ENCODE measurements at places on chromosomes 7 and 10.

GRCh38 chr7:1624999-1625927, 44.8 kb upstream of the ELFN1 start:
- DNase-seq, result no peak

DNA sequence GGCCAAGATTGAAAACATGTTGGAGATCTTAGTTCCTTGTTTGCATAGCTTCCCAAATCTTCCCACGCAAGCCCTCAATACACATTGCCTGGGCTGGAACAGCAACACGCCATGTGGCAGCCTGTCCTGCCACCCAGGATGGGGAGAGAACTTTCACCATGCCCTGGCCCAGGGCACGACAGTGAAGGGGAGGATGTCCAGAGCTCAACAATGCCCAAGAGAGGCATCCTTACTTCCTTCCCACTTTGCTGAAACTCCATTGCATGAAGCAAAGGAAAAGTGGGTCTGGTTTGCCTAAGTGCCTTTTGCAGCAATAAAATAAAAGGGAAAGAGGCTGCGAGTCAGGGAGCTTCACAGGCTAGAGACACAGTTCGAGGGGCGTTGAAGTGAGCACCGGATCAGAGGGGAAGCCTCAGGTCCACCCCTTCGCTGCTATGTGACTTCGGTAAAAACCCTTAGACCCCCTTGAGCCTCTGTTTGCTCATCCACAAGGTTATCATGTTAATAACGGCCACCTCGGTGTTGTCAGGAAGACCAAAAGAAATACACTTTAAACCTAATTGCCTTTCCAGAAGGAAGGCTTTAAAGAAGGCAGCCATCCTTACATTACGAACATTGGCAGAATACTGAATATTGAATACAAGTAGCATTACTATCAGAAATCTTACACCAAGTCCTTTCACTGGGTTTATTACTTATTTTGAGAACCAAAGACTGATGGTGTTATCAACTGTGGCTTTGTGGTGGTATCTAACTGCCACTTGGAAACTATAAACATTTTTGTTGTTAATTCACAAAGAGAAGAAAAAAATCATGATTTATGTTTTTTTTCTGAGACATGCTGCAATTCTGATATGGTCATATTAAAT, 133.3 kb downstream of the ICA1 start:
- DNase-seq, result no peak

GRCh38 chr7:69922026-69922803, 323.9 kb downstream of the AUTS2 start:
- DNase-seq, result no peak

DNA sequence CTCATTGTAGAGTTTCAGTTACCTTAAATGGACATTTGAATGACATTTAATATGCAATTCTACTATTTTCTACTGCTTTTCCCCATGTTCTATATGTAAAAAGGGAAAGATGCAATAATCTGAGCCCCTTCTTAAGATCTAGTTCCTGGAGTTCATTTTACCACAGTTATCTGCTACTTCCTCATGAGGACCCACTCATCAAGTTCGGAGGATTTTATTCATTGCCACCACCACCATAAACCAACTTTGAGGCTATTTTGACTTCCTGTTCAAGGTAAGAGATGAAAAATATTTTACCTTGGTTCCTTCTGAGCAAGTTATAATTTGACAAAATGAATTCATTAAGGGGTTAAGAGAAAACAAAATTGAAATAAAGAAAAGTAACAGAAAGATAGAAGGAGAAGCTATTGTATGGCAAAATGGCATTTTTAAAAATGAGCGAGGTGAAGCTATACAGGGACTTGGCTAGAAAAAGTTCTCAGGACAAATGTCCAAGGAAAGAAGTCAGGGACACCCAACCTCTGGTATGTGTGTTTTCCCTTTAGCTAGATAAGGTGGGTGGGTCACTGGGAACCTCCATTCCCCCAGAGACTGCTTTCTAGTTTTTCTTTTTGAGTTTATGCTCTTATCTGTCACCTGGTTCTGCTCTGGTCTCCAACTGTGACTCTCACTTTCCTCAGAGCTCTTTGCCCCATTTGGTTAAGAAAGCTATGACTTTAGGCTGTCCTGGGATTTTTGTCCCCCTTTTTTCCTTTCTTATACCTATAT, 14.9 kb upstream of the FAM3C start:
- no peak for DNase-seq

DNA sequence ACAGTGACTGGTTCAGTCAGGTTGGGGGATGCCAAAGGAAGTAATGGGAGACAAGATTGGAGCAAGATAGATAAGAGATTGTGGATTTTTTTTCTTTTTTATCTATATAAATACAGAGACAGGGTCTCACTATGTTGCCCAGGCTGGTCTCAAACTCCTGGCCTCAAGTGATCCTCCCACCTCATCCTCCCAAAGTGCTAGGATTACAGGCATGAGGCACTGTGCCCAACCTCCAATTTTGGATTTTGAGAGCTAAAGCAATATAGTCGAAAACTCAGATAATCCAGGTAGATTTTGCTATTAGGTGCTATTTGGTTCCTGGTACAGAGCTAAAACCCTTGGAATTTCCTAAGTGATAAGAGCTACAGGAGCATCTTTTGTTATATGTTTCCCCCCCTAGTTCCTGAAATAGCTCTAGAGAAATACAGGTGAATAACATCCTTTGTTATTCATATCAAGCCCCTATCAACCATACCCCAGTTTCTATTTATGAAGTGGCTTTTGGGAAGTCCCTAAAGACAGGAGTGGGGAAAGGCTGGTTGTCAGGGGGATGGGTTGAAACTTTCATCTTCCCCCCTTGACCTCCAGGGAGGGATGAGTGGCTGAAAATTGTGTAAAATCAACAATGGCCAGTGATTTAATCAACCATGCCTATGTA, 151.2 kb downstream of the CFTR start:
- no peak for DNase-seq

- DNase-seq, result no peak
Observed at GRCh38 chr10:61187601-61188000, 243.6 kb upstream of the RHOBTB1 start.

DNA sequence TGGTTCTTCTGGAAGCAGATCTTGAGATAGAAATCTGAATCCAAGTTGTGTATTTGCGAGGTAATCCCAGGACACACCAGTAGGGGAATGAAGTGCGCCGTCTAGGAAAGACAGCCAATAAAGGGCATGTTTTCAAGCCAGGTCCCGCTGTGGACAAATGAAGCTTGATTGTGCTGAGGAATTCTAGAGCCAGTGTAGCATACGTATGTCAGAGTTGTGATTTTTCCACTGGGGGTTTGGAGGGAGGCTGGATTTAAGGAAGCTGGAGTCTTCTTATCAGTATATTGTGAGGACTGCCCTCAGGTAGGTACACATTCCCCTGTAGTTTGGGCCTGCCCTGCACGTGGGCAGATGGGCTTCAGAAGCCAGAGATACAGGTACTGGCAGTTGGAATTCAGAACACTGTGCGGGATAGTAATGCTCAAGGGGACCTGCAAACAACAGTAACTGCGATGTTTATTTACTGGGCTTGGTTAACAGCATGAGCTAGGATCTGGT, 50.9 kb downstream of the GALNT11 start:
- DNase-seq, result peak; percentile 12

DNA sequence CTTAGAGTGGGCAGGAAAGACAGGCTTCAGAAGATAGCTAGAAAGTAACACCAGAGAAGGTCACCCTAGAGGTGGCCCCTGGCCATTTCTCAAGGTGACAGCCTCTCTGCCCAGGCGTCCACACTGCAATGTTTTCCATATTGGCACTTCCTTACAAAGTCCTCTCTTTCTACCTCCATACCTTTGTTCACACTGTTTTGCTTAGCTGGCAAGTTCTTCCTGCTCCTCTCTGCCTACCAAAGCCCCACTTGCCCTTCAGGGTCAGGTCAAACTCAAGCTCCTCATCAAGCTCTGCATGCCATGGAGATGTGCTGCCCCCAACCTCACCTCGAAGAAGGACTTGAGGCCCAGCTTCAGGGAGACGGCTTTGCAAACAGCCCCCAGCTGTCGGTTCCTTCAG, 190.9 kb downstream of the KCNMA1 start:
- DNase-seq, result no peak
